ENCODE measurements at places on chromosomes 1 and 21.

DNA sequence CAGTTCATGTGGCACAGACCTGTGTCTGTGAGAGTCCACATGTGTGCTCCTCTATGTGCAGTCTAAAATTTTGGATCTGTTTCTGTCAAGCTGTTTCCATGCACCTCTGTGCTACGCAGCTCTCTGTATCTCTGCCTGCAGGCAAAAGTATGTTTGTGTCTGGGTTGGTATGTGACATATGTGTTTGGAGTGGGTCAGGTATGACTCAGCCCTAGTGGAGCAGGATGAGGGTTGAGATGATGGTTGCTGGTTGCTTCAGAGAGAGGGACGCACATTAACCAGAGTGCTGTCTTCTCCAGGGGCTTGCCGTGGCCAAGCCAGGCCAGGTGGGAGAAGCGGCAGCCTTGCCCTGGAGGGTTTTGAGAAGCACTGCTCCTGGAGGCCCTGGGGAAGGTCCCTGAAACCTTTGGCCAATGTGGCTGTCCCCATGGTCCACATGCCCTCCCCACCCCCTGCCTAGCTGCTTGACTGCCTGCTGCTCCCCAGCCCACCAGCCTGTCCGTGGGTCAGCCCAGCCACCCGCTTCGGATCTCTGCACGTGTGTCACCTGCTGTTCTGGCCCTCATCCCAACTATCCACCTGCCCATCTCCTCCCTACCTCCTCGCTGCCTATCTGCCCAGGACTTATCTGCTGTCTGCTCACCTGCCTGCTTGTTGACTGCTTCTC is 4.1 kb upstream of the EVA1B start:
- DNase-seq: no peak

- no peak for DNase-seq
Observed at GRCh38 chr1:174153085-174153824, 6.1 kb upstream of the RABGAP1L start.

GRCh38 chr1:234647245-234647644 is 37.3 kb upstream of the IRF2BP2 start:
- DNase-seq: peak; percentile 68

DNA sequence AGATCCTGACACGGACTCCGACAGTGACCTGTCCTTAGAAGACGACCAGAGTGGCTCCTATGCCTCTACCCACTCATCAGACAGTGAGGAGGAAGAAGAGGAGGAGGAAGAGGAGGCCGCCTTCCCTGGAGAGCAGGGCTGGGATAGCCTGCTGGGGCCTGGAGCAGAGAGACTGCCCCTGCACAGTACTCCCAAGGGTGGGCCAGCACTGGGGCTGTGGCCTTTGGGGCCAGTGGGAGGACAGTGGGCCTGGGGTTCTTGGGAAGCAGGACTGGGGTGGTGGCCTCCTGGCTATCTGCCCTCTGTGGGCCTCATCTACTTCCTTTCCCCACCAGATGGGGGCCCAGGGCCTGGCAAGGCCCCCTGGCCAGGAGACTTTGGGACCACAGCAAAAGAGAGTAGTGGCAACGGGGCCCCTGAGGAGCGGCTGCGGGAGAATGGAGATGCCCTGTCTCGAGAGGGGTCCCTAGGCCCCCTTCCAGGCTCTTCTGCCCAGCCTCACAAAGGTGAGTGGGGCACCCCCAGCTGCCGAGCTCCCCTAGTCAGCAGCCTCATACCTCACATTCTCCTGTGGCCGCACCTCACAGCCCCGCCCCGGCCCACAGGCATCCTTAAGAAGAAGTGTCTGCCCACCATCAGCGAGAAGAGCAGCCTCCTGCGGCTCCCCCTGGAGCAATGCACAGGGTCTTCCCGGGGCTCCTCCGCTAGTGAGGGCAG is 10.0 kb downstream of the PSRC1 start:
- DNase-seq: no peak

- no peak for DNase-seq
Observed at GRCh38 chr1:196344453-196344852, 263.8 kb downstream of the KCNT2 start.

DNA sequence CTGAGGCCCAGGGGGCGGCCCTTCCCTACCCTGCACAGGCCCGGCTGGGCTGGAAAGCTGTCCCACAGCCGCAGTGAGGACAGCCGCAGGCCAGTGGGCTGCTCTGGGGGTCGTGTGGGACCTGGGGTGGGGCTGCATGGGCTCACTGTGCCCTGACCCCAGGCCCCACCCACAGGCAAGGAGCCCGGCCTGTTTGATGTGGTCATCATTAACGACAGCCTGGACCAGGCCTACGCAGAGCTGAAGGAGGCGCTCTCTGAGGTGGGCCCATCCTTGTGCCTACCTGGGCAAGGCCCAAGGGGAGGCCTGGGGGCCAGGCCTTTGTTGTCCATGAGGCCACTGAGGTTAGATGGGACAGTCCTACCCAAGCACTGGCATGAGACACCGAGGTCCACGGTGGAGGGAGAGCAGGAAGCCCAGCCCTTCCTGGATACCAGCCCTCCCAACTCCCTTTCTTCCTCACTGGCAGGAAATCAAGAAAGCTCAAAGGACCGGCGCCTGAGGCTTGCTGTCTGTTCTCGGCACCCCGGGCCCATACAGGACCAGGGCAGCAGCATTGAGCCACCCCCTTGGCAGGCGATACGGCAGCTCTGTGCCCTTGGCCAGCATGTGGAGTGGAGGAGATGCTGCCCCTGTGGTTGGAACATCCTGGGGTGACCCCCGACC is 1.4 kb upstream of the GJC2 start:
- no peak for DNase-seq

GRCh38 chr1:54158071-54158470 is 5.3 kb upstream of the CDCP2 start:
- DNase-seq: no peak

- DNase-seq: peak; percentile 99
Observed at GRCh38 chr1:179814546-179814838, 63.1 kb downstream of the TOR1AIP2 start.

DNA sequence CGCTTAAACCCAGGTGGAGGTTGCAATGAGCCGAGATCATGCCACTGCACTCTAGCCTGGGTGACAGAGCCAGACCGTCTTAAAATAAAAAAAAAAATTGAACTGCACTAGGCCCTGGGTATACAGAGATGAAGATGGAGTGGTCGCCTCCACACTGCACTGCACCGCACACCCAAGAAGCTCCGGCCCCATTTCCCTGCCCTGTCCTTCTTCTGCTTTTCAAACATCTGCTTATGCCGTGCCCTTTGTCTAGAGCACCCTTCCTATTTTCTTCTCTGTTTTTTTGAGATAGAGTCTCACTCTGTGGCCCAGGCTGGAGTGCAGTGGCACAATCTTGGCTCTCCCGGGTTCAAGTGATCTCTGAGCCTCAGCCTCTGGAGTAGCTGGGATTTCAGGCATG is 17.4 kb downstream of the IQGAP3 start:
- no peak for DNase-seq

DNA sequence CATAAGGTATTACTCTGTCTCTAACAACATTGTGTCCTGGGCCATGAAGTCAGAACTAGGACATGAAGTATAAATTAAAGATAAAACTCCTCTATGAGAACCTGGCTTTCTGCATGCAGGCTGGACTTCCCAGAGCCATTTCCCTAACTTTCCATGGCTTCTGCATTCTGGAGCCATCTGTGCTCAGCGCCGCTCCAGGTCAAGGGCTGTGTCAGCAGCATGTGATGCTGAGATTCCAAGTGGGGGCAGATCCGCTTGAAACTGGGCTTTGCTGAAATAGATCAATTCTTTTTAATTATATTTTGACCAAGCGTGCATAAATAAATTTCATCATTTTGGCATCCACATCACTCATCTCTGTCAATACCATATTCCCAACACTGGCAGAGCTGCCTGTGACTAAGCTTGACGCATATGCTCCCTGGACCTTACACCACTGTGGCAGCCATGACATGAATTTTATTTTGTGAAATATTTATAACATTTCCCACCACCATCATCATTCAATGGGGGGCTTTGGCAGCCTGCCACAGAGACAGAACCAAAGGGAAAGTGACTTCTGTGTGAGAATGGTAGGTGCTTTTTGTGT is 110.4 kb upstream of the KCNK1 start:
- no peak for DNase-seq

GRCh38 chr1:175206687-175207086 is 14.1 kb upstream of the KIAA0040 start:
- DNase-seq: no peak

- peak; percentile 69 for DNase-seq
Observed at GRCh38 chr1:101653482-101653946, 343.2 kb downstream of the OLFM3 start.

- no peak for DNase-seq
Observed at GRCh38 chr1:76725864-76726619, 141.2 kb upstream of the ST6GALNAC5 start.

DNA sequence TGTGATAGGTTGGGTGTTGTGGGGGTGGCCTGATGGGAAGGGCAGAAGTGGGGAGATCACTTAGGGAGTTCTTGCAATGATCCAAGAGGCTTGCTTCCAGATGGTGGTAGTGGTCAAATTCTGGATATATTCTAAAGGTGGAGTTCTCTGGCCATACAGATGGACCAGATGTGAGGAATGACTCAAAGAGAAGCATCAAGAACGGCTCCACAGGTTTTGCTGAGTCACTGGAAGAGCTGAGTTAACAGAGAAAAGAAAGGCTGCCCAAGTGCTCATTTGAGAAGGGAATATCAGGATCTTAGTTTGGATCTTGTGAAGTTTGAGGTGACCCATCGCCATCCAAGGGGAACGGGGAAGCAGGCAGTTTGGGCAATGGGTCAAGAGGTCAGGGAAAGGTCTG is 192.9 kb upstream of the GALNT2 start:
- DNase-seq: no peak
